ENCODE measurements at places on chromosomes 16 and 17.
A peak's percentile ranks its signal among the peaks of the same experiment; 100 is the strongest.

DNA sequence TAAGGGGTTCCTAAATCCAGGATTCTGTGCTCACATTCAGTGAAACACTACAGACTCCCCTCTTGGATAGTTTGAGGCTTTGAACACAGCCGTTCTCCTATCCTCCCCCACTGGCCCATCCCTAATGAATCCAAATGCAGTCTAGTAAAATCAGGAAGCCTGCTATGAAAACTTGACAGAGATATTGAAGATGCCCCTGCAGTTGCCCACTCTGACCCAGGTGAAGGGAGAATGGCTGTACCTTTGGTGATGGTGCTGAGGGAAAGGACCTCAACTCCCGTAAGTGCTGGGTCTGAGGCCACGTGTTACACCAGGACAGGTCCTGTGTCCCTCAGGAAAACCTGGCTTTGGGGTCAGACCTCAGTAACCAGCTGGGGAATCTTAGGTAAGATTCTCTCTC is 54.4 kb downstream of the SF3B3 start:
- DNase-seq = no peak

- DNase-seq = no peak
These were observed 15.3 kb upstream of the HEXD start for GRCh38 chr17:82402865-82403264.

DNA sequence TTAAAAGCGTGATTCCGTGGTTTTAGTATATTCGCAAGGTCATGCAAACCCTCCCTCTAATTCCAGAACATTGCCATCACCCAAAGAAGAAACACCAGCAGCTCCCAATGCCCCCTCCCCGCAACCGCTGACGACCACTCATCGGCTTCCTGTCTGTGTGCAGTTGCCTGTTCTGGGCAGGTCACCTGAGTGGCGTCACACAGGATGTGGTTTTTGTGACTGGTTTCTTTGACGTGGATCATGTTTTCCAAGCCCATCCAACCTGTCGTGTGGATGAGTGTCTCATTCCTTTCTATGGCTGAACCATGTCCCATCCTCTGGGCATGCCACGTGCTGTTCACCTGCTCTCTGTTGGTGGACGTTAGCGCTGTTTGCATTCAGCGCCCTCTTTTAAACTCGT is 8.2 kb upstream of the ATP2C2 start:
- no peak for DNase-seq

DNA sequence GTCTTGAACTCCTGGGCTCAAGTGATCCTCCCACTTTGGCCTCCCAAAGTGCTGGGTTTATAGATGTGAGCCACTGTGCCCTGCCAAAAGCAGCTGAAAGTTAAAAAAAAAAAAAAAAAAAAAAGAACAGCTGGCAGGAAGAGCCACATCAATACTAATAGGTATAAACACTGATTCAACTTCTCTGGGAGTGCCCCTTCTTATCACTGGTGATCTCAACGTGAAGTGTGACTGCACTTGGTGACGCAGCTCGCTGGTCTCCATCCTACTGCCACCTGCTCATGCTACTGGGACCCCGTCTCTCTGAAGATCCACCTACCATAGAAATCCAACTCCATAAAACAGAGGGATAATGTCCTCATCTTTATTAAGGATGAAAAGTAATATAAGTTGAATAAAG is 40.8 kb downstream of the RNF157 start:
- DNase-seq = peak; percentile 19

DNA sequence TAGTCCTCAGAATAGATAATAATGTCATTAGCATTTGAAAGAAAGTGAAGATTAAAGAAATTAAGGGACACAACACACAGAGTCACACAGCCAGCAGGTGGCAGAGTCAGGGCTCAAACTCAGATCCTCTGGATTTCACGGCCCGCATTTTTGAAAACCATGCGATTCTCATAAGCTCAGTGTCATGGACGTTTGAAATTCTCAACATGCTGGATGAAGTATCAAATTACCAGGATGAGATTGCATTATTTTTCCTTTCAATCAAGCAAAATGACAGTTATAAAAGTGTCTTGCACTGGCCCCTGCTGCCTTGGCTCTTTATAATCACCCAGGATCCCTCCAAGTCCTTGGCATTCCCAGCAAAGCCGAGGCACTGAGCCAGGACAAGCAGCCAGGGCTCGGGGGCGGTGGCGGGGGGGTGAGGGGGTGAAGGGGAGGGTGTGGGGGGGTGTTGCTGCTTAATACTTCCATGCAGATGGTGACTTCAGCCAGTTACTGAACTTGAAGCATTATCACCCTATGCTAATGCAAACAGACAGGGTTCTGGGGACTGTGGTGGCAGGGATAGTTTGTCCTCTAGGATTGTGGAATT is 6.6 kb upstream of the BMERB1 start:
- peak; percentile 25 for DNase-seq

- DNase-seq = no peak
These were observed 71.1 kb downstream of the BANP start for GRCh38 chr16:88022076-88023042.

DNA sequence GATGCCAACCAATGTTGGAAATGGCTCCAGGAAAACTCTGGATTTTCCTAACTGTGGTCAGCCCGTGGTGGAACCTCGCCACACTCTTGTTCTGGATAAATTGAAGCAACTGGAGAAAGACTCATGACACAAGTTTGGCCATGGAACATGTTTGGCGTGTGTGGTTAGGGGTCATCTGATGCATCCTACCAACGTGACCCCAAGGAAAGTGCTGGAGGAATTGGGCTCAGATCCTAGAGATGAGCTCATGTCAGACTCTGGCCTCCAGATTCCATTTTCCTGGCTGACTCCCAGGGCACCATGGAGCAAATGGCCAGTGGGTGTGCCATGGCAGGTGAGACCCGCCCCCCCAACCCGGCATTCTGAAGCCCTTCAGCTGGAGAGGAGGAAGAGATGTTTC is 58.5 kb downstream of the CACNG5 start:
- DNase-seq = no peak

GRCh38 chr17:34254651-34255380 is at the start of gene CCL2:
Gene CCL2, plus strand, starts transcription at chr17:34255285. Its CDS starts 65 bp downstream, at chr17:34255350.
- DNase-seq = no peak

GRCh38 chr16:88819126-88819525 is 7.4 kb upstream of the APRT start:
- DNase-seq = no peak

DNA sequence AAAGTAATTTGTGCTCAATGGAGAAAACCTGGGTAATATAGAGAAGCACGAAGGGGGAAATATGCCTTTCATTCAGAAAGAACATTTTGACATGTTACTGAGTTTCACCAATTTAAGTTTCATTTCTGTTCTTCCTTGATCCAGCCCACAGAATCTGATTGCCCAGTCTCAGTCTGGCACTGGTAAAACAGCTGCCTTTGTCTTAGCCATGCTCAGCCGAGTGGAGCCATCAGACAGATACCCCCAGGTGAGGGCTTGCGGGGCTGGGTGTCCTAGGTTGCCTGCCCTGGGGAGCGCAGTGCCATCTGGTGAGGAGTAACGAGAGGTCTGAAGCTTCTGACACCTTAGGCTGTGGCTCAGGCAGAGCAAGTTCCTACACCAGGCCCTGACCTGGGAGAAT is 17.7 kb downstream of the DDX19A start:
- DNase-seq = no peak

DNA sequence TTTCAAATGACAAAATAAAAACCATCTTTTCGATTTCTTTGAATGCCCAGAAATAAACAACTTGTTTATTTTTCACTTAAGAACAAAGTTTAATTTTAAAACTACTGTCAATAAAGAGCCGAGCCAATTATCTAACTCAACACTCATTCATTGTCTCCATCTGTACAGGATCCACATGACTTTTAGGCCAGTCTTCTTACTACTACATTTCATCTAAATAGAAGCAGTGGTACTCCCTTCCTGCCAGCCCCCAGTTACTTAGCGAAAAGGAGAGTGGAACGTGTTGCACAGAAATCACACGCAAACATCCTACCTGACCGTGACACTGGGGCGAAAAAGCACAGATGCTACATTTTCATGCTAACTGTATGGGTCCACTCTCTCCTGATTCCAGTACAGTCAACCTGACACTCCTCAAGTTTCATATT is 1.2 kb downstream of the GNA13 start:
- no peak for DNase-seq

DNA sequence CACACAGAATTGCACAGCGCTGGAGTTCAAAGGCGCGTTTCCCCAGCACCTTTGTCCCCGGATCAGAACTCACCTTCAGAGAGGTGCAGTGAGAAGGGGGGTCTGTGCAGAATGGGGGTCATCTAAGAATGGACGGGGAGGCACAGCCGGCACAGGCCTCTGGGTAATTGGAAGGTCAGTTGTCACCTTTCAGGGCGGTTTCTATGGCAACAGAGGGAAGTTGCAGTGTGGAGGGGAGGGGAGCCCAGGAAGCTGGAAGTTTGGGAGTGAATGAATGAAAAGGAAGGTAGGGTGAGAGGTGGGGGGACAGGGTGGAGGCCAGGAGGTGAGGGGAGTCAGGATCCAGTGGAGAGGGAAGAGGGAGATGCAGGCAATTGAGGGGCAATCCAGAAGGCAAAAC is 12.4 kb upstream of the KCNG4 start:
- DNase-seq = no peak

DNA sequence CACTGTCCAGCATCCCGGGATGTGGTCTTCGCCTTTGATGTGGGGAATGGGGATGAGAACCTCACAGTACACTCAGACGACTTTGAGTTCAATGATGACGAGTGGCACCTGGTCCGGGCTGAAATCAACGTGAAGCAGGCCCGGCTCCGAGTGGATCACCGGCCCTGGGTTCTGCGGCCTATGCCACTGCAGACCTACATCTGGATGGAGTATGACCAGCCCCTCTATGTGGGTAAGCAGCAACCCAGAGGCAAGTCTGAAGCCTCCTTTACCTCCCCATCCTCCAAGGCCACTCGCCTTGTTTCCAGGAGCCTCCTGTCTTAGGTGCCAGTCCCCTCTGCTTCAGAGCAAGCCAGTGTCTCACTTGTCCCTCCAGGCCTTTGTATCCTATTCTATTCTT is 10.2 kb downstream of the CNTNAP1 start:
- DNase-seq = no peak

- no peak for DNase-seq
These were observed 5.8 kb upstream of the RFFL start for GRCh38 chr17:35069311-35069710.

DNA sequence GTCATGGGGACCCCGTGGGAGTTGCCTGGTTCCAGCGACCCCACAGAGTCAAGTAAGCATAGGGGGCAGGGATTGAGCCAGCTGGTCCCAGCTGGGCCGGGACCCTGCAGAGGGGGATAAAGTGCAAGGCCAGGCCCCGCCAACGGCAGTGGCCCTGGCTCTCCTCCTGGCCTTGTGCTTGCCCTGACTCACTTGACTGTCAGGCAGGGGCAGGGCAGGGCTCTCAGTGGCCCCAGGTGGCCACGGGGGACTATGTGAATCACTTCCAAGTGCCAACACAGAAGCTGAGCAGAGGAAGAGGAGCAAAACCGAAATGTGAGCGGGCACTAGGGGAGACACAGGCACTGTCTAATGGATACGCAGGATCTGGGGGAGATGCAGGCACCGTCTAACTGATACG is 21.6 kb upstream of the NCBP3 start:
- DNase-seq = no peak

DNA sequence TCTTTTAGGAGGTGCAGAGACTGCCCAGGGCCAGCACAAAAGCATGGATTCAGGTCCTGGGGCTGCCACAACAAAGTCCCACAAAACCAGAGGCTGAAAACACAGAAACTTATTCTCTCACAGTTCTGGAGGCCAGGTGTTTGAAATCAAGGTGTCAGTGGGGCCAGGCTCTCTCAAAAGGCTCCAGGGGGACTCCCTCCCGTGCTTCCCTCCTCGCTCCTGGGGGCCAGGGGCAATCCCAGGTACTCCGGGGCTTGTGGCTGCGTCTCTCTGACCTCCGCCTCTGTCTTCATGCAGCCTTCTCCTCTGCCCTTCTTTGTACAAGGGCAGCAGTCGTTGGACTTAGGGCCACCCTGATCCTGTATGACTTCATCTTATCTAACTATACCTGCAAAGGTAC is 8.3 kb upstream of the RBFOX3 start:
- no peak for DNase-seq

DNA sequence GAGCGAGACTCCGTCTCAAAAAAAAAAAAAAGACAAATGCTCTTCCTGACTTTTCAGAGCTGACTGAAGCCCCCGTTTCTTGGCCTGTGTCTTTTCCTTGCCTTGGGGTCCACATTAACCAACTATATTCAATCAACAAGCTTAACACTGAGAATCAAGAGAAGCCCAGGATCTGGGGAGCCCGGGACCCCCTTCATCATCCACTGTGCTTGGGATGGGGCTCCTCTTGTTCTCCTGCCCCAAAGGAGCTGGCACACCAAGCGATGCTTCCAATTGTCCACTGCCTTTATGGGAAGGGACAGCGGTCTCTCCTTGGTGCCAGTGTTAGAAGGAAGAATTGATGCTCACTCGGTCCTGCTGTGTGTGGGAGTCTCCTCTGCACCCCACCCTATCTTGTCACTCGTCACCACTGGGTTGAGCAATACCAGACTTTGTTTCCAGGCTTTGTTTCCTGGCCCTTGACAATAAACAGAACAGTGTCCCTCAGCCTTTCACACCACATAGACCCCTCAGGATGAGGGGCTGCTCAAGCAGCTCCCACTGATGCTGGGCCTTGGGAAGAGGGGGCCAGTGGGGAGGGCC is 146.7 kb downstream of the KCNJ12 start:
- no peak for DNase-seq

DNA sequence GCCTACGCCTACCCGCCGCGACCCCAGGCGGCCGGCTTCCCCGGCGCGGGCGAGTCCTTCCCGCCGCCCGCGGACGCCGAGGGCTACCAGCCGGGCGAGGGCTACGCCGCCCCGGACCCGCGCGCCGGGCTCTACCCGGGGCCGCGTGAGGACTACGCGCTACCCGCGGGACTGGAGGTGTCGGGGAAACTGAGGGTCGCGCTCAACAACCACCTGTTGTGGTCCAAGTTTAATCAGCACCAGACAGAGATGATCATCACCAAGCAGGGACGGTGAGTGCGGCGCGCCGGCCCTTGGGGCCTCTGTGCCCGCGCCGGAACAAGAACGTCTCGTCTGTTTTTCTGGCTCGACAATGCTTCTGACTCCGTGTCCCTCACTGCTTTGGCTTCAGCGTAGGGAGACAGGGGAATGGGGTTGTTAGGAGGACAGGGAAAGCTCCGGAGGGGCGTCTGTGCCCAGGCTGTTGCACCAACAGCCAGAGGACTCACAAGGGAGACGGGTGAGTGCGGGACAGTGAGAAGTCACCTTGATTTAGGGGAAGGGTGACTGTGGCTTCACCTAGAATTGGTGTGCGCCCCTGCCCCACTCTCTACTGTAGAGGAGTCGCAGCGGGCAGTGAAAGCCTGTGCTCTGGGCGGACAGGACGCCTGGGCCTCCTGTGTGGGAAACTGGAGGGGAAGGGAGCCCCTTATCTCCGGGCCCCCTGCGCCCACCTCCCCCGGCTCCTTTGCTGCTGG is 806 bp downstream of the TBX21 start:
- no peak for DNase-seq

- DNase-seq = peak; percentile 29
These were observed 13.9 kb upstream of the ADGRG1 start for GRCh38 chr16:57614536-57614935.

GRCh38 chr17:35297666-35298065 is 54.8 kb downstream of the SLFN5 start:
- DNase-seq = no peak

All from activated naive CD8-positive, alpha-beta T cell treated with anti-CD3 and anti-CD28 coated beads, Interleukin-2, amount 50 U/mL, for 16 hours (primary cell).